ENCODE measurements at places on chromosomes 12 and 14.

- no peak for DNase-seq
These were observed 45.5 kb downstream of the FGD4 start for GRCh38 chr12:32444895-32445294.

- DNase-seq: no peak
These were observed 135.2 kb downstream of the ADGRD1 start for GRCh38 chr12:131088701-131089530.

- DNase-seq: no peak
These were observed 362.1 kb upstream of the STXBP6 start for GRCh38 chr14:25411781-25412757.

DNA sequence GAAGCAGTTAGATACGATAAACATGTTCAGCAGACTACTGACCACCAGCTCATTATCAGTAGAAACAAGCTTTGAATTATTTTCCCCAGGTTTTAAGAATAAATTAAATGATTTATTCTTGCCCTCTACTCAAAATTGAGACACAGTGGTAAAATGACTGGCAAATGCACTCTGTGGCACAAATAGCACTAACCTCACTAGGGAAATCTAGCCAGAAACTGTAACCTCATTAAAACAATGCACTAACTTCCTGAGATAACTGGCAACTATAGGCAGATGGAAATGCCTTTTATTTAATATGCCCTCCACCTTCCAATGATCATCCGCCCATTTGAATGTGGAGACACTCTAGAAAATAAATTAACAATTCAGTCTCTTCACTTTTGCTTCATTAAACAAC lies 33.2 kb downstream of the CPNE8 start:
- DNase-seq: no peak

DNA sequence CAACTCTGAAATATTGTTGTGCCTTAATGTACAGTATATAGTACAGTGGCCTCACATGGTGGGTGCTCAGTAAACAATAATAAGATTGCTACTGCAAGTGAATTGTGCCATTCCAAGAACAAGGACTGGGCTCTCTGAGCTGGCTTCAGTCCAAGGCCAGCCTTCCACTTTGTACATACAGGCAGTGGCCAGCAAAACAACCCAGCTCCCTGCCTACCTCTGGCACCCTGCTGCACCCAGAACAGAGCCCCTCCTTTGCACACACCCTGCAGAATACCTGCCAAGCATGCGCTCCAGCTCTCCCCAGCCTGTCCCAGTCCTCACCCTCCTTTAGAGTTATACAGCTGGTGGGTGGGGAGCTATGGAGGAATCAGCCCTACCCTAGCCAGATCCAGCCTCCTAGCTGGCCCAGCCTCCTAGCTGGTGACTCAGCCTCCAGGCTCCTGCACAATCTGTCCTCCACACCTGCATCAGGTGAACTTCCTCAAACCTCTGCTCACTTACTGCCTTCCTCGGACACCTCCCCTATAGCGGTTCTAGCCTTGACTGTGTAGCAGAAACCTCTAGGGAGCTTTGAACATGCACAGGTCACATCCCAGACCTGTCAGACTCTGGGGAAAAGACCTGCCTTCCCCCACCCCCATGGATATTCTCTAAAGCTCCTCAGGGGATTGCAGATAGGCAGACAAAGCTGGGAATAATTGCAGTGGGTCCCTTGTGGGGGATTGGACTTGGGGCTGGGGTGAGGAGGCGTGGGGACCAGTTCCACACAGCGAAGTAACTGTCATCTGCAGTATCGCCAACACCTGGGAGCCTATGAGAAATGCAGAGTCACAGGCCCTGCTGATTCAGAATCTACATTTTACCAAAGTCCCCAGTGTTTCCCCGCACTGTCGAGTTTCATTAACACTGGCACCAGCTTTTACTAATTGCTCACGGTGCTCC lies 17.9 kb downstream of the ZDHHC22 start:
- DNase-seq: no peak

DNA sequence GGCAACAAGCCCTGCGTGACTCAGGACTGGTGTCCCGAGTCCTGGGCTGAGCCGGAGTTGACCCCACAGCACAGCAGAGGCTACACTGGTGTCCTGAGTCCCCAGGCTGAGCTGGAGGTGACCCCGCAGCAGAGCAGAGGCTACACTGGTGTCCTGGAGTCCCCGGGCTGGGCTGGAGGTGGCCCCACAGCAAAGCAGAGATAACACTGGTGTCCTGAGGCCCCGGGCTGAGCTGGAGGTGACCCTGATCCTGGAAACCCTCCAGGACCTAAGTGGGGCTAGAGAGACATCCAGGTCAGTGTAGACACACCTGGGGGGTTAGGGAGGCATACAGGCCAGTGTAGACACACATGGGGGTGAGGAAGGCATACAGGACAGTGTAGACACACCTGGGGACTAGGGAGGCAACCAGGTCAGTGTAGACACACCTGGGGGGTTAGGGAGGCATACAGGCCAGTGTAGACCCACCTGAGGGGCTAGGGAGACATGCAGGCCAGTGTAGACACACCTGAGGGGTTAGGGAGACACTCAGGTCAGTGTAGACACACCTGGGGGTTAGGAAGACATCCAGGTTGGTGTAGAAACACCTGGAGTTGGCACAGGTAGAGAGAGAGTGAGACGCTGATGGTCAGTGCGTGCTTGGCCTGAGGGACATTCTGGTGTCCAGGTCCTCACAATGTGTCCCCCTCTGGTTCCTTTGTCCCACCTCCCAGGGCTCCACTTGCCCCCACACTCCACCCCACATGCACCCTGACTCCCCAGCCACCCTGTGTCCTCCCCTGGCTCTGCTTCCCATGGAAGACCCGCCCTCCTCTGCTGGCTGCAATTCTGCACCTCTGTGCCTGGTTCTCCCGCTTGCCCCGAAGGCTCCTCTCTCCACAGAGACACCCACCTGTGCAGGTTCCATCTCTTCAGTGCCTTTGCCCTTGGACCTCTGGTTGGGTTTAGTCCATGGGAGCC lies 321.6 kb upstream of the SFSWAP start:
- no peak for DNase-seq

DNA sequence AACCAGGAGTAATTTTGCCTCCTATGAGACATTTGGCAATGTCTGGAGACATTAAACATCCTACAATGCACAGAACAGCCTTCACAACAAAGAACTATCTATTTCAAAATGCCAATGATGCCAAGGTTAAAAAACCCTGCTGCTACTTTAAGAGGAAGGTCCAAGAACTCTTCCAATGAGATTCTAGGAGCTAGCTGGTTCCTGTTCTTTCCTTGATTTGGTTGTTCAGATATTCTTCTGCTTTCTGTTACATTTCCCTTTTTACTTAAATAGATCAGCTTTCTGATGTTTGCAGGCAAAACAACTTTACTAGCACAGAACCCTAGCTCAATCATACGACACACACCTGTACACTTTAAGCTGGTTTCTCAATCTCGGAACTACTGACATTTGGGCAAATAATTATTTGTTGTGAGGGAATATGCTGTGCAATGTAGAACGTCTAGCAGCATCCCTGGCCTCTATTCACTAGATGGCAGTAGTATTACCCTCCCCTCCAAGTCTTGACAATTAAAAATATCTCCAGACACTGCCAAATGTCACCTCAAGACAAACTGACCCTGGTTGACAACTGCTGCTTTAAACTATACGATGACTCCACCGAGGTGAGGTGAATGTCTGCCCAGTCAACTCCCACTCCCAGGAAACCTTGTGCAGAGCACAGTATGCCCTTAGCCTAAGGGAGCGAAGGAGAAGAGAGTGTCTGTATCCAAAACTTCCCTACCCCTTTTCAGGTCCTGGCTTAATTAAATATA lies 4.4 kb downstream of the BLTP3B start:
- DNase-seq: no peak

DNA sequence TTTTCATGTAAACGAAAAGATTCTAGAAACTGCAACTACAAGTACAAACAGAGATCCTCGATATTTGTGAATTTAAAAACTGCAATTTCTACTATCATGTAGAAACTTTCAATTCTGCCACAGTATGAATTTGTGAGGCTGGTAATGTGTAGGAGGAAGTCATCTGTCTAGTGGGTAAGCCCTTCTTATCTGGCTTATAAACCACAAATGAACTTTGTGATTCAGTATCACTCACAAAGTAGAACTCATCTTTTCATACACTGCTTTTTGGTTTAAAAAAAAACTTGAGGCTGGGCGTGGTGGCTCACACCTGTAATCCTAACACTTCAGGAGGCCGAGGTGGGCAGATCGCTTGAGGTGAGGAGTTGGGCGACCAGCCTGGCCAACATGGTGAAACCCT lies 20.7 kb downstream of the GTF2A1 start:
- no peak for DNase-seq

DNA sequence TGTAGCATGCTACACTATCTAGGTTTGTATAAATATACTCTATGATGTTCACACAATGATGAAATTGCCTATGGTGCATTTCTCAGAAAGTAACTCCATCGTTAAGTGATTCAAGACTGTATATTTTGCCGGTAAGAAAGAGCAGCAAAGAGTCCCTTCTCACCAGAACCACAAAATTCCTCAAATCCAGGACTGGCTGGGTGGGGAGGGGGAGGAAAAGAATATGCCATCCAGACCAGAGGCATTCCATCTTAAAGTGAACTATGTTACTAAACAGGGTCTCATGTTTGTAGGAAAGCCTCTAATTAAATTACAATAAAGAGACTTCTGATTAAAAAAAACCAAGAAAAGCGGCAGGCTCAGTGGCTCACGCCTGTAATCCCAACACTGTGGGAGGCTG lies 11.5 kb downstream of the UBE2N start:
- no peak for DNase-seq

- DNase-seq: no peak
These were observed 185.8 kb downstream of the DUSP6 start for GRCh38 chr12:89166525-89166934.

GRCh38 chr12:57212701-57213057 lies 3.9 kb upstream of the NXPH4 start:
- no peak for DNase-seq

GRCh38 chr14:105388976-105389375 lies 9.4 kb upstream of the TEX22 start:
- DNase-seq: no peak

DNA sequence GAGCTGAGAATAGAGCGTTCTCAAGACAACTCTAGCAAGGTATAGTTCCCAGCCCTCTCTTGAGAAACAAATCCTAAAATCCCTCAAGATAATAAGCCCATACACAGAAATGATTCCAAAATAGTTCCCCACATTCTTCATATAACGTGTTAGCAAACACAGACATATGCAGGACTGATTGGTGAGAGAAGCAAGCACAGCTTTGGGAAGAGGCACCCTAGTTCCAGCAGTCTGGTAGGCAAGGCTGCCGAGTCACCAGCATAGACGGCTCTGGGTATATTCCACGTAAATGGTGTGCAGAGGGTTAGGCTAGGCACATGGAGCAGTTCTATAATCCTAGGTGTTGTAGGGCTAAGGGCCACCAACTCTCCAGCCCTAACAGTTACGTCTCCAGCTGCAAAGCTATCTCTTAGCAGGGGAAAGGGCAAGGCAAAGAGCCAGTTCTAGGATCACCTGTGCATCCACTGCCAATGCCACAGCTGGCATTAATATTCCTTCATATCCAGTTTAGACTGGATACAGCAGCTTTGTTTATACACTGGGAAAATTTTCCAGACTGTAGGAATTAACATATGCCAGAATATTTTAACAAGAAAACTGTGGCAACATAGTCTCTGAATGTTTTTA lies 52.9 kb downstream of the SH2B3 start:
- no peak for DNase-seq

DNA sequence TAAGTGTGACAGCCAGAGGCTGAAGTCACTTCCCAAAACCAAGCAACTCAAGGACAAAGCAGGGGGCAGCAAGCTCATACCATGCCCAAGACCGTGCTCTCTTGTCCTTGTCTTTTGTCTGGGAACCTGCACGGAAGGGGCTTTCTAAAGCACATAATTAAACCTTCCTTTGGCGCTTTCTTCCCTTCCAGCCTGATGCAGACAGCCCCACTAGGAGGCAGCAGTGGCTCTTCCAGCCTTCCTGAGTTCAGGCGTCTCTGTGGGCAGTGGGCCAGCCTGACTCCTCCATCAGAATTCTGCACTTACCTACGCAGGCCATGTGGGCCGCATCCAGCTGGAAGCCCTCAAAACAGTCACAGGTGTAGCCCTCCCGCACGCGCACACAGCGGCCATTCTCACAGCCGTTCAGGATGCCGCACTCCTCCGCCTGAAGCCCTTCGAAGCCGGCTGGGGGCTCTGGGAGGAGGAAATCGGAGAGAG lies 7.6 kb downstream of the ISCA2 start:
- no peak for DNase-seq
